ENCODE measurements at places on chromosomes 3 and 15.

GRCh38 chr15:101613130-101614000, 38.8 kb downstream of the TM2D3 start:
- DNase-seq = no peak

GRCh38 chr15:42931702-42932486, 11.3 kb upstream of the TTBK2 start:
- DNase-seq = no peak

GRCh38 chr3:149858911-149859310, 45.9 kb downstream of the RNF13 start:
- no peak for DNase-seq

DNA sequence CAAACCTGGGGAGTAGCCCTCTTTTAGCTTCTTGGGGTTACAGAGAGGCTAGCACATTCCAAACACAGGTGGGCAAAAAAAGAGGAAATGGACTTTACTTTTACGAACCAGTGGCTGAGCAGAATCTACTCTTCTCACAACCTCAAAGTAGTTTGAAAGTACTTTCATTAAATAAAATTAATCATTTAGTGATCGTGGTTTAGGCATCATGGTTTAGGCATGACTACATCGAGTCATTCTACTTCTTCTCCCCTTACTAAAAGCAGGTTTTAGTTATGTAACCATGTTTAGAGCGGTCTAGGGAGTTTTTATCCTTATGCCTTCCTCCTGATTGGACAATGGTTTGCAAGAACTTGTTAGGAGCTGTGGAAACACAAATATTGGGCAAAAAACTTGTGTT, 2.5 kb upstream of the GREM1 start:
- DNase-seq = no peak

GRCh38 chr3:58355179-58355578, 22.5 kb downstream of the PXK start:
- no peak for DNase-seq

GRCh38 chr3:140448001-140448400, 229.9 kb upstream of the TRIM42 start:
- no peak for DNase-seq

DNA sequence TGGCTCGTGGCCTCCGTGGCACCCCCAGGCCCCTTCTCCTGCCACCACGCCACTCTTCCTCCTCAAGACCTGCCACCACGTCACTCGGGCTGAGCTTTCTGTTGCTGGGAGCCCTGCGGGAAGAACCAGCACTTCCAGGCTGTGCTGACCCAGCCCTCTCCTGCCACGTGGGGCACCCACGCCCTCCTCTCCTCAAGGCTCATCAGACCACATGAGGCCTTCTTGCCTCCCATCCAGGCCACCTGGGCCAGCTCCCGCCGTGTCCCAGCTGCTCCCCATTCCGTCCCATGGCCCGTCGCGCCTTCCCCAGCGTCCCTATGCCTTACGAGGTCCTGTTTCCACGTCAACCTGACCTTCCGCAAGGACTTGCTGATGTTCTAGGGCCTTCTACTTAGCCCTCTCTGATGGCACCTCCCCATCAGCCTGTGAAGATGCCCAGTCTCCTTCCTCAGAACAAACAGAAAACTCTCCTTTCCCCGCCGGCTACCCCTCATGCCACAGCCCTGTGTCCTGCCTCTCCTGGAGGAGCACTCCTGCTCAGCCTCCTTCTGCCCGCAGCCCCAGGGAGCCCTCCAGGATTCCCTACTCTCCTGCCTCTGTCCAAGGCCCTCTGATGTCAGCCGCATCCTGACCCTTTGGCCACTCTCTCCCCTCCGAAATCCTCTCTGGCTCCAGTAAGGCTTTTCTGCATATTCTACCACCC, 71.1 kb upstream of the BLM start:
- DNase-seq = no peak

GRCh38 chr3:47296562-47297302, 14.0 kb downstream of the KLHL18 start:
- DNase-seq = no peak

DNA sequence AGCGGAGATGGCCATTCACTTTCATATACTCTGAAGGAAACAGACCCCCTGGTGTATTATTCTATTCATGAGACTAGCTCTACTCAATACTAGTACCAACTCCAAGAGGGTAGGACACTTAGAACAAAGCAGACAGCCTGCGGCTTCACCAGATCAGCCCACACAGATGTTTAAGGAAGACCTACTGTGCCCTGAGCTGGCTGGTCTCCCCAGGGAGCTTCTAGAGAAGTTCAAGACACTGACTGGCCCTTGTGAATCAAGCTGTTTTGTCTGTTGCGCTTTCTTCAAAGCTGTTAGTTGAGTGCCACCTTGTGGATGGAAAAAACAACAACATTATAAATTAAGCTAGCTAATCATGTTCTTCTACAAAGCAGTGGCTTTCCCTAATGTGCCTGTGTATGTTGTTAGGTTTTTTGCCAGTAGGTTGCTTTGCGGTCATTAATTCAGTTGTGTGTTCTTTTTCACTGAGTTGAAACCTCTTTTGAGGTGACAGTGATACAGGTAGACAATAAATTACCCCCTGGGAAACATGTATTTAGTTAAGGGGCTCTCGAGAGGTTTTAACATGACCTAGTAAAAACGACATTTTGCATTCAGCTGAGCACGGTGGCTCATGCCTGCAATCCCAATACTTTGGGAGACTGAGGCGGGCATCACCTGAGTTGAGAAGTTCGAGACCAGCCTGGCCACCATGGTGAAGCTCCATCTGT, 64.2 kb upstream of the MYZAP start:
- DNase-seq = no peak

DNA sequence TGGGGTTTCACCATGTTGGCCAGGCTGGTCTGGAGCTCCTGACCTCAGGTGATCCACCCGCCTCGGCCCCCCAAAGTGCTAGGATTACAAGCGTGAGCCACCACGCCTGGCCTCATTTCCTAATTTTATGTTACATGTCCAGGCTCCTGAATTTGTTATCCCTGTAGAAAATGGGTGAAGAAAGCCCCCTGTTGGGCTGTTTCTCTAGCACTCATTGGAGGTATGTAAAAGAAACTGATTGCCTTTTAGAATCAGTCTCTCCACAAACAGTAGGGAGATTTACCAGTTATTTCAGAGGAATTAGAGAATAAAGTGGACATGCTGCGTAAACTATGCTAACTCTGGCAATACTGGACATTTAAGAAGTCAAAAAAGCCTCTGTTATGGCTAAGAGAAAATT, 364.1 kb upstream of the TBL1XR1 start:
- no peak for DNase-seq

GRCh38 chr15:78762985-78763795, 48.1 kb downstream of the ADAMTS7 start:
- no peak for DNase-seq

GRCh38 chr3:60463685-60464084, 787.6 kb downstream of the FHIT start:
- DNase-seq = no peak

- DNase-seq = no peak
These were observed 47.1 kb upstream of the ANKRD28 start for GRCh38 chr3:15844889-15845288.

DNA sequence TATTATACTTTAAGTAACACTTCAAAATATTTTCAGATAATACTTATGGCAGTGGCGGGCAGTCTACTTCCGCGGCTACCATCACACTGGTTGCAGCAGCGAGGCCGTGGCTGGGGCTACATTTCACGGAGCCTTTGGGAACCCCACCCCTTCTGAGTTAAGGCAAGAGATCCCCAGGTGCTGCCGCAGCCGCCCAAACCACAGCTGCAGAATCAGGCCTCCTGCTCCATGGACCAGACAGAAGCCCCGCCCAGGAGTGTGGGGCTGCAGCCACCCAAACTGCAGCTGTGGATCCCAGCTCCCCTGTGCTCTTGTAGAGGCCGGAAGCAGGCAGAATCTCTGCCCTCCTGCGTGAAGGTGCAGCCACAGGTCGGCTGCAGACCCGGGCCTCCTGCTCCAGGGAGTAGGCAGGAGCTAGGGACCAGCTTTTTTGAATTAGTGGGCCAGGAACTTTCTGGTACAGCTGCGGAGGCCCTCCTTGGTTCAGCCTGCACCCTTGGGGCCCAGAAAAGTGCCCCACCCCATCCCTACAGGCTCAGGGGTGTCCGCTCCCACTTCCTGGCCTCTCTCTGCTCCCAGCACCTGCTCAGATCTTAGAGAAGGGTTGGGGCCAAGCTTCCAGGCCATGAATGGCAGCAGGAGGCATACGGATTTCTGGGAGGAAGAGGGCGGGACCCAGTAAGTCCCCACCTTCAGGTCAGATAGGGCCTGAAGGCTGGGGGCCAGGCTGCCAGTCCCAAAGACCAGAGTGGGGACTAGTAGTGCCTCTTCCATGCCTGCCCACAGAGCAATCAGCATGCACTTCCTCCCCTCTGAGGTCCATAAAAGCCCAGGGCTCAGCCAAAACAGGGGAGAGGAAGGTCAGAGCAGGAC, 1188.8 kb upstream of the CADM2 start:
- DNase-seq = no peak

DNA sequence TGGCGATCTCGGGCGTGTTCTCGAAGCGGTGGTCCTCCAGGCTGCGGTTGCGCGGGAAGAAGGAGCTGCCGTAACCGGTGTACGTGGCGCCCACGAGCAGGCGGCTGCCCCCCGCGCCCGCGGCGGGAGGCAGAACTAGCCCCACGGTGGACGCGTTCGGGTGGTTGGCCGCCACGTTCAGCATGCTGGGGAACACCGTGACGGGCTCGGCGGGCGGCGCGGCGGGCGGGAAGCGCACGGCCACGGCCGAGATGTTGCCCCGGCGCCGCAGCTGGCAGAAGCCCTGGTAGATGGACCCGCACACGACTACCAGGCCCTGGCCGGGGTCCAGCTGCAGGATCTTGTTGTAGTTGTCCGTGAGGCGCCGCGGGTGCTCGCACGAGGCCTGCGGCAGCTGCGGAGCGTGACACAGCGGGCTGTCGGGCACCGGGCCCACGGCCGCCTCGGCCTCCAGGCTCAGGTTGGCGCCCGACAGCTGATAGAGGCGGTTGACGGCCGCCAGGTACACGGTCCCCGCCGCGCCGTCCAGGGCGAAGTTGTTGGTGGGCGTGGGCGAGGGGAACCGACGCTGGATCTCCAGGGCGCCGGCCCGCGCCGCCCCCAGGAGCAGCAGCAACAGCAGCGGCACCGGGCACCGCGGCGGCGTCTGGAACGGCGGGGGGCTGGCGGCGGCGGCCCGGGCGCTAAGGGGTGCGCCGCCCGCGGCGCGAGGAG, 397 bp downstream of the PLXND1 start:
- DNase-seq = peak; percentile 26

GRCh38 chr3:185693985-185694653, 108.0 kb downstream of the SENP2 start:
- no peak for DNase-seq

- peak; percentile 34 for DNase-seq
These were observed at the start of gene PODXL2 for GRCh38 chr3:127628788-127629466. TSS of gene PODXL2 (plus strand) at chr3:127629185. CDS start at chr3:127629220, 35 bp downstream.

DNA sequence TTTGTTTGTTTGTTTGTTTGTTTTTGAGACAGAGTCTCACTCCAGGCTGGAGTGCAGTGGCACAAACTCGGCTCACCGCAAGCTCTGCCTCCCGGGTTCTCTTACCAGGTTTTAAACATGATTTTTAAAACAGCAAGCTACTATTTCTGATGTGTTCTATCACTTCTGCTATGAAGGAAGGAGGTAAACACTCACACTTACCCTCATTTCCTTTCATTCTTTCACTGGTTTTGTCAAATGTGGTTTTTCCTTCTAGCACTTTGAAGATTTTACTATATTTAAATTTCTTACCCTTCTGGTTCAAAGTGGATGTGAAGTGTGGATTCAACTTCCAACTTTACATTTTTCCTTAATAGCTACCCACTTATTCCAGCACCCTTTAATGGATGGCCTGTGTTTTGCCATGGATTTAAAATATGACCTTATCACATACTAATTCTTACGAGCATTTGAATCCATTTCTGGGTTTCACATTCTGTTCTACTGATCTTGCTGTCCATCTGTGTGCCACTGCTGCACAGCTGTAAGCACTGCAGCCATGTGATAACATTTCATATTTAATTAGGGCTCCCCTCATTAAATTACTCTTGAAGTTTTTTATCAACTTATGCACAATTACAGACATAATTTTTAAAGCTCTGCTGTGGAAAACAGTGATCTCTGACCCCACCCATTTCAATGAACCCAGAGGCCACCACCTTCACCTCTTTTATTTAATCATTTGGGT, 42.3 kb downstream of the TXNRD3 start:
- no peak for DNase-seq

GRCh38 chr3:182331341-182331740, 462.0 kb upstream of the ATP11B start:
- no peak for DNase-seq

DNA sequence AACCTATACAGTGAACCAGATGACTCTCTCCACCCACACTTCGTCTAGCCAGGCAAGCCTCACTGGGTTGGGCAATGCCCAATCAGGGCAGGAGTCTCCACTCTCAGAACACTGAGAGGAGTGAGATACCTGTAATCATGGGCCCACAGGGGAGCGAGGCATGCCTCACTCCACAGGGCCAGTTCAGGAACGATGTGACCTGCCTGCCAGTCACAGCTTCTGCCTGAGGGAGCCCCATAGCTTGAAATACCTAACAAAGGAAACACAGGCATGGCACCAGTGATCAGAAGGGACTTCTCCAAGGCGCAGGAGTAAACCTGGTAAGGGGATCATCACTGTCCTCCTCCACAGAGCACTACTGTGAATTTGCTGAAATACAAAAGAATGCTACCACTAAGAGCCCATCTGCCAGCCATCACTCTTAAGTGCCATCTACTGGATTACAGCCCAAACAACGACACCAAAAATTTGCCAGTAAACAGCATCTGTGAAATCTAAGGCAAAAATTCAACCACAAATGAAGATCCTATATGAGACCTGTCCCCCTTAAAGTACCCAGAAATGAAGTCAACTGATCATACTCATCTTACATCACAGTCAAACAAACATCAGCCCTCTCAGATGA, 689.9 kb upstream of the SEMA6D start:
- DNase-seq = no peak

GRCh38 chr3:34005886-34006285, 207.5 kb downstream of the PDCD6IP start:
- DNase-seq = no peak

DNA sequence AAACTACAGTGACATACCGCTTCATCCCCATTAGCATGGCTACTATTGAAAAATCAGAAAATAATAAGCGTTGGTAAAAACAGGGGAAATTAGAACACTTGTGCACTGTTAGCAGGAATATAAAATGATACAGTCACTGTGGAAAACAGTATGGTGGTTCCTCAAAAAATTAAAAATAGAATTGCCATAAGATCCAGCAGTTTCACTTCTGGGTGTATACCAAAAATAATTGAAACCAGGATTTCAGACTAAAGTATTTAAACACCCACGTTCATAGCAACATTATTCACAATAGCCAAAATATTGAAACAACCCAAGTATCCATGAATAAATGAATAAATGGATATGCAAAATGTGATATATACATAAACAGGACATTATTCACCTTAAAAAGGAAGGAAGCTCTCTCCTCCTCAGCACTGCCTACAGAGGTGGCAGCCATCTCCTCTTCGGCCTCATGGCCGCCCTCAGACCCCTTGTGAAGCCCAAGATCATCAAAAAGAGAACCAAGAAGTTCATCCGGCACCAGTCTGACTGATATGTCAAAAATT, 34.1 kb downstream of the NGLY1 start:
- no peak for DNase-seq

- no peak for DNase-seq
These were observed 179.5 kb upstream of the CD96 start for GRCh38 chr3:111362381-111363009.

- DNase-seq = no peak
These were observed 1012.7 kb downstream of the FHIT start for GRCh38 chr3:60238550-60238949.

- no peak for DNase-seq
These were observed 70.4 kb upstream of the C15orf39 start for GRCh38 chr15:75131269-75131643.
